ENCODE measurements at places on chromosomes 13 and 19.

DNA sequence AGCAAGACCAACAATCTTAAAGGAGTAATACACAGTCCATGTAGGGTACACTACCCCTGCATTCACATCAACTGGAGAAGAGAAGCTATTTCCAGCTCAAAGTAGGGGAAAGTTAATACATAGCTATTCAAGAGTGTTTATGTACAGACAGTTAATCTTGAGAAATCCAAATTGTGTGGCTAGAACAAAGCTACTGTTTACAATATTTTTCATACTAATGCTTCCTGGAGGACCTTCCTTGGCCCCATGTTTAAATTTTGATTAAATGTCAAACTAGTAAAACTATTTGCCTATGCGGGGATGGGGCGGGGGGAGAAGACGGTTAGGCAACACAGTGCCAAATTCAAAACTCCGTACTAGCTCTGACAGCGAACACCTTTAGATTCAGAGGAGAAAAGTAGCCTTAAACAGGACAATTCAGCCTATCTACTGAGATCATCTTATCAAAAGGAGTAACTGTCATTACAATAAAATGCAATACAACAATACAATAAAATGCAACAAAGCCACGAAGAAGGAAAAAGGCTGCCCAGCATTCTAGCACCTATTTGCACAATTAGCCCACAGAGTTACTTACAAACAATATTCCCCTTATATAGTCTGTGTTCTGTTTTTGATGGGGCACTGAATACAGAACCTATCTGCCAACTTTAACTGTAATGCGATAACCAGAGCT is 29.1 kb downstream of the BRD4 start:
- DNase-seq, result no peak

DNA sequence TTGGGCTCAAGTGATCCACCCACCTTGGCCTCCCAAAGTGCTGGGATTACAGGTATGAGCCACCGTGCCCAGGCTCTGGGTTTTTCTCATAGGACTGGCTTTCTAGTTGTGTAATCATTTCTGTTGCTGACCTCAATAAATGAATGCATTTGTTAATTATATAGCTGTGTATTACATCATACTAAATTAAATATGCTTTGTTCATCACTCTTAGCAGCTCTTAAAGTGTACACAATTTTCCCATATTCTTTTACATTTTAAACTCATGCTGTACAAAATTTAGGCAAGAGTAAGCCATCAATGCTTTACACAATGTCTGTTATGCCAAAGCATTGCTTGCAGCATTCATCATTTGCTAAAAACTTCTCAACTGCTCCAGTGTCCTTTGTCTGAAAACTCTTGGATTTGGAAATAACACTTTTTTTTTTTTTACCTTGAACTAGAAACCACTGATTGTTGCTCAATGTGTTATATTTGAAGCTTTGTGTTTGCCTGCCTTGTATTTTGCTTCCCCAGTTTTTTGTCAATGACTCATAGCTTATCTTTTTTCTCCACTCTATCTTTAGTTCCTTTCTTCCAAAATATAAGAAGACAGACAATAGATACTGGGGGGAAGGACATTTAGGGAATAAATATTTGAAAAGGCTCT is 31.4 kb downstream of the CCDC122 start:
- no peak for DNase-seq

DNA sequence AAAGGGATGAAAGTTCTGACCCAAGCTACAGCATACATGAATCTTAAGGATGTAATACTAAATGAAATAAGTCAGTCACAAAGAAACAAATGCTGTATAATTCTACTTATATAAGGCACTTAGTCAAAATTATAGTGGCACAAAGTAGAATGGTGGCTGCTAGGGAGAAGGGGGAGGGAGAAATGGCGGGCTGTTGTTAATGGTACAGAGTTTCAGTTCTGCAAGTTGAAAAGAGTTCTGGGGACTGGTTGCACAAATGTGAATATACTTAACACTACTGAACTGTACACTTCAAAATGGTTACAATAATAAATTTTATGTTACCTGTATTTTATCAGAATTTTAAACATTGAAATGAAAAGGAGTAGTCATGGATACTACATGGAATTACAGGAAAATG is 48.9 kb upstream of the CLDN10 start:
- DNase-seq, result no peak

GRCh38 chr13:73880365-73880764 is 253.8 kb downstream of the KLF12 start:
- DNase-seq, result no peak

DNA sequence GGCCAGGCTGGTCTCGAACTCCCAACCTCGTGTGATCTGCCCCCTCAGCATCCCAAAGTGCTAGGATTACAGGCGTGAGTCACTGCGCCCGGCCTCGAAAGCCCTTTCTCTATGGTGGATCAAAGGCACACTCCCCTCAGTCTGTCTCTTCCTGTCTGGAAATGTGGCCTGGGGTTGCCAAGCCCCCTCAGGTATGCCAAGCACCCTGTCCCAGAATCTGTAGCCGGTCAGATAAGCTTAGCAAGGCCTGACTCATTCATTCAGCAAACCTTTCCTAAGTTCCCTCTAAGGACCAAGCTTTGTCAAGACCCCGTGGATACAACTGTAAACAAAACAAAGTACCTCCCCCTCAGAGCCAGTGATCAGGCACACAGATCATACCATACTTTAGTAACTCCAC is 14.1 kb downstream of the NUCB1 start:
- no peak for DNase-seq

DNA sequence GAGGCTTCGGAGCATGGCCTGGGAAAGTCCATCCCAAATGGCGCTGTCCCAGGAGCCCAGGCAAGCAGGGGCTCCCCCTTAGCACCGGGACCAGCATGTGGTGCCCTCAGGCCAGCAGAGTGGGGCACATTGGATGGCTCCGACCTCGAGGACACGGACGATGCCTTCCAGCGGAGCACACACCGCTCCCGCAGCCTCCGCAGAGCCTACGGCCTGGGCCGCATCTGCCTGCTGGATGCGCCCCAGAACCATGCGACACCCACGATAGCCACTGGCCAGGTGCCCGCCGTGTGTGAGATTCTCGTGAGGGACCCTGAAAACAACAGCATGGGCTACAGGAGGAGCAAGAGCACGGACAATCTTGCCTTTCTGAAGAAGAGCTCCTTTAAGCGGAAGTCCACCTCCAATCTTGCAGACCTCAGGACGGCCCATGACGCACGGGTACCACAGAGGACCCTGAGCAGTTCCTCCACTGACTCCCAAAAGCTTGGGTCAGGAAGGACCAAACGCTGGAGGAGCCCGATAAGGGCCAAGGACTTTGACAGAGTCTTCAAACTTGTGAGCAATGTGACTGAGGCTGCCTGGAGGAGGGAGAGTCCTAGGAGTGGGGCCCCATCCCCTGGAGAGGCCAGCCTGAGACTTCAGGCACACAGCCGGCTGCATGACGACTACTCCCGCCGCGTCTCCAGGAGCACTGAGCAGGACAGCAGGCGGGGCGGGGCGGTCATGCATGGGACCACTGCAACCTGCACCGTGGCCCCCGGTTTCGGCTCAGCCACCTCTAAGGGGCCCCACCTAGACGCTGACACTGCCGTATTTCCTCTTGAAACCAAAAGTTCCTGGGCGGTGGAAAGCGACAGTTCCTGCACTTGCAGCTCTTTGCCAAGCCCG is 63.1 kb downstream of the SPATA13 start:
- no peak for DNase-seq

DNA sequence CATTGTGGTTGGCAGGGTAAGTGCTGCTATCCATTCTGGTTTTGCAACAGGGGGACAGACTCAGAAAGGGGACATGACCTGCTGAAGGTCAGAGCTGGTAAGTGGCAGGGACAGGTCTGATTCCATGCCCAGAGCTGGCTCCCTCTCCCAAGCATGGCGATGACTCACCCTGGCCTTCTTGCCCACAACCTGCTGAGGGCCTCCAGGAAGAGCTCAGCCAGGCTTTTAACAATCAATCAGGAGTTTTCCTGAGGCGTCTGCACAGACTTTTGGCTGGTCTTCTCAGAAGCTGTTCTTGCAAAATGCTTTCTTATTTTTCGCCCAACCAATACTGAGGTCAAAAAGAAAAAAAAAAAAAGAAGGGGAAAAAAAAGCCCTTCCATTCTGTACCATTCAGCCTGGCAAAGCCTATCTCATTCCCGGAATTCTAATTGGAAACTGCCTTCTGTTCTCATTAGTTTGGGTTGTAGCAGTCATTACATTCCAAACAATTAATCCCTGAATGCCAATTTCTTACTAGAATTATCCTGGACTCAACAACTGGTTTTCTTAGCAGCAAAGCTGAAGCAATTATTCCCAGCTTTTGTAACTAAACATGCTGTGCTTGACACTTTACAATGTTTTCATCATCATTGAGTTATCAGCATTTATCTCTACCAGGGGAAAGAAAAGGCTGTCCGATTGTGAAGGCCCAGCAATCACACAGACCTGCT is 17.7 kb downstream of the SIAH3 start:
- no peak for DNase-seq

Measured in stimulated activated CD4-positive, alpha-beta T cell treated with anti-CD3 and anti-CD28 coated beads, Interleukin-1b, Interleukin-23, amount 100 ng/mL, for 48 hours (primary cell).